ENCODE measurements at places on chromosomes 6 and 20.

- no peak for DNase-seq
Observed at GRCh38 chr20:11380283-11380682, 537.4 kb upstream of the BTBD3 start.

DNA sequence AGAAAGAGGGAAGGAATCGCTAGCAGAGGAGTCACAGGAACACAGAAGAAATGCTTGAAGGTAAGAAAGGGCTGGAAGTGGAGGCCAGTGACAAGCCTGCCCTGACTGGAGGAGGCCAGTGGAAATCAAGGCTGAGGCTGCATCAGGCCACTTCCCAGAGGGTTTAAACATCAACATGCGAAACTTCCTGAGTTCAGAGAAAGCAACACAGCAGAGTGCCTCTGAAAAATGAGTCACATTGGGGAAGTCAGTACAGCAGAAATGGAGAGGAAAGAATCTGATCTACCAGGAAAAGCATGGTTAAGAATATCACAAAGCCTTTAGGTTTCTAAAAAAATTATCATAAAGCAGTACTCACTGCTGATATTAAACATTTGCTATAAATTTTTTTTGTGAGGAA, 23.3 kb downstream of the NAPB start:
- DNase-seq, result no peak

DNA sequence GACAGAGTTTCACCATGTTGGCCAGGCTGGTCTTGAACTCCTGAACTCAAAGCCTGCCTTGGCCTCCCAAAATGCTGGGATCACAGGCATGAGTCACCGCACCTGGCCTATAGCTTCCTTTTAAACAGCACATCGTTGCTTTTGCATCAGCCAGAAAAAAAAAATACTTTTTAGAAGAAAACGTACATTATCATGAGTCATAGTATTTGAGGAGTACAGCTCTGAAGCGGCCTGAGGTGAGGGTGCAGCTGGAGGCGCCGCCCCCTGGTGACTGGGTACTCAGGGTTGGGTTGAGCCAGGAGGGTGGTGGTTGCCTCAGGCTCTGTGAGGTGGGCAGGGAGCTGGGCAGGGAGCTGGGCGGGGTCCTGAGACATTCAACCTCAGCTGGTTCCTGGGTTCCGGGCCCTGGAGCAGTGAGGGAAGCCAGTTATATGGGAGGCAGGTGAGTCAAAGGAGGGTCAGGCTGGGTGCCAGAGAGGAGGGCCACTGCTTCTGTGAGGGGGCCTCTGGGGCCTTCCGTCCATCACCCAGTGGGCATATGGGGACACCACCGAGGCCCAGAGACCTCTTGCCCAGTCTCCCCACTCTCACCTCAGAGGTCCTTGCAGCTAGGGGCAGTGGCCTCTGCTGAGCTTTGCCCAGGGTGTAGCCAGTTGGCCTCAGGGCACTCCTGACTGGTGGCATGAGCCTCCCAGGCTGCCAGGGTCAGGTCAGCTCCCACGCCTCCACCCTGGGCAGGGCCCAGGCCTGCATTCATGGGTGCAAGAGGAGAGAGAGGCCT, 11.7 kb upstream of the ID1 start:
- no peak for DNase-seq

- DNase-seq, result no peak
Observed at GRCh38 chr6:71080133-71080532, 123.3 kb upstream of the B3GAT2 start.

- DNase-seq, result no peak
Observed at GRCh38 chr20:37430778-37431460, 85.0 kb downstream of the SRC start.

DNA sequence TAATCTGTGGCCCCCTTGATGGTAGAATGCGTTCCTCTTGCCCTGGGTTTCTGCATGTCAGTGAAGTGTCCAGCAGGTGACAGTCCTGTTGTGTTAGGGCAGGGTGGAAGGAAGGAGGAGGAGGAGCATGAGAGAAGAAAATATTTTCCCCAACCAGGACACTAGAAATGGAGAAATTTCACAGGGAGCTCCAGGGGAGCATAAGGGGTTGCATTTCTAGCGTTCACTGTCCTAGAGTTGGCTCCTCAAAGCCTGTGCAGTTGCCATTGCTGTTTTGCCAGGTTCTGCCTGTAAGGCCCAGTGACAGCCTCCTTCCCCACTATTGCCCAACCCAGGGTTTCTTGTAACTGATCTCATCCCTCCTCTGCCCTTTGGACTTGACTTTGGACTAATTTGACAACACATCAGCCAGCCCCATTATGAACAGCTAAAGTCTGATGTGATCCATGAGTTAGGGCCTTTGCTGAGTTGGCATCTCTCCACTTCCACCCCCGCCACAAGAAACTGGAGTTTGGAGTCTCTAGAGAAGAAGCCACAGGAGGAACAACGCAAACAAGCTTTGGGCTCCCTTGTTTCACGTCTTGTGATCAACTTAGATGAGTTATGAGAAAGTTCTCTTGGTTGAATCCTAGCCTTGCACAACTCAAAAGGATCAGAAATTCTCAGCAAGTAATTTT, 14.0 kb upstream of the FAM50B start:
- DNase-seq, result no peak

All from NCI-H524 treated with DMSO at 0.1 percent for 48 hours (cell line).